HT-29 (cell line): ENCODE measurements at places on chromosomes 12 and 14.

- peak; percentile 12 for DNase-seq
These were observed 160.0 kb downstream of the TRHDE start for GRCh38 chr12:72432037-72432604.

DNA sequence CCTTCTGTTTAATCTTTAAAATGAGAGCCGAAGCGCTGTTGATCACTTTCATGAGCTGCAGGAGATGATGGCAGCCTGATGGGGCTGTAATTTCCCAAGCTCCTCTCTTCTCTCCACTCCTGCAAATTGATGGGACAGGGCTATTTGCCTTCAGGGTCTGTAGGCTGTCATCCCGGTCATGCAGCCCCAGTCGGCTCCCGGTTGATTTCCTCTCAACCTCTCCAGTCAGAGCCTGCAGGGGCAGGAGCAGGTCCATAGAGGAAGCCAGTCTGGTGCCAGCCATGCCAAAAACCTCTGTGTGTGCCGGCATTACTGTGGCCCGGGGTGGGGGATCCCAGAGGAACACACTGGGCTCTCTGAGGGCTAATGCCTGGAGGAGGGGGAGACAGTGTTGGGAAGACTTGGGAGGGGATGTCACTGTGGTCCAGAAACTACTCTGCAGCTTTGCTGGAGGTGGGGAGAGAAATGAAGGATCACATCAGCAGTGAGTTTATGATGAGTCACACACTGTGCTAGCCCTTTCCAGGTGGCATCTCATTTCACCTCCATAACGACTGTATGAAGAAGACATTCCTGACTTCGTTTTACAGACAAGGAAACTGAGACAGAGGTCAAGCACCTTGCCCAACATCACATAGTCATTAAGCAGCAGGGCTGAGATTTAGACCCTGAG lies 46.5 kb upstream of the PRIMA1 start:
- DNase-seq: no peak

DNA sequence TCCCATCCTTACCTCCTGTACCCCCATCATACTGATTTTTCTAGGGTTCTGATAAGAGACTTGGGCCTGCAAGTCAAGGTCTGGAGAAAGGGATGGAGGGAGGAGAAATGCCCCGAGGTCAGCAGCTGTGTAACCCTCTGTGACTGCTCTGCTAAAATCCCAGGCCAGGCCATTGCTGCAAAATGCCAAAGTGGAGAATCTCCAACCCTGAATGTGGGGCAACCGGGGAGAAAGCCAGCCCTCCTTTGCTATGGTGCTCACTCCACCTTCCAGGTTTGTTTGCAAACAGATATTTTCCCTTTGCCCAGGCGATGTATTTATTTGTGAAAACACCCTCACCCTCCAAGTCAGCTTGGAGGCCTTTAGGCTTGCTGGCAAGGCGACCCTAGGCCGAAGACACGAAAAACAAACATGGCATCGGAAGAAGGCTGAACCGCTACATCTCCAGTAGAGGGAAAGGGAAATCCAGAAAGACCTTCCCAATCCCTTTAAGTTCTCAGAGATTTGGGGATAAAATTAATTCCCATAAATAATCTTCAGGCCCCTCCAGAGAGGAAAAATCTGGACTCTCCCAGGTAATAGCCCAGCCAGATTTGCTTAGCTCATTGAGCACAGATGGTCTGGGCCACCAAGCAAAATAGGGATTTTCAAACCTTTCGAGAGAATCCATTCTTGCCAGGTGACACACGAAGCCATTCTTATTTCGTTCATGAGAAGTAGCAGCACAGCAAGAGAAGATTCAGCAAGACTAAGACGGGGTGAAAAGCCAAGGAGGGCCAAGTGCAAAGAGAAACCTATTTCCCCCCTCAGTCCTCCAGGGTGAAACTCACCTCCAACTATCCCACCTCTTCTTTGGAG lies 1.3 kb upstream of the TBX5 start:
- no peak for DNase-seq

DNA sequence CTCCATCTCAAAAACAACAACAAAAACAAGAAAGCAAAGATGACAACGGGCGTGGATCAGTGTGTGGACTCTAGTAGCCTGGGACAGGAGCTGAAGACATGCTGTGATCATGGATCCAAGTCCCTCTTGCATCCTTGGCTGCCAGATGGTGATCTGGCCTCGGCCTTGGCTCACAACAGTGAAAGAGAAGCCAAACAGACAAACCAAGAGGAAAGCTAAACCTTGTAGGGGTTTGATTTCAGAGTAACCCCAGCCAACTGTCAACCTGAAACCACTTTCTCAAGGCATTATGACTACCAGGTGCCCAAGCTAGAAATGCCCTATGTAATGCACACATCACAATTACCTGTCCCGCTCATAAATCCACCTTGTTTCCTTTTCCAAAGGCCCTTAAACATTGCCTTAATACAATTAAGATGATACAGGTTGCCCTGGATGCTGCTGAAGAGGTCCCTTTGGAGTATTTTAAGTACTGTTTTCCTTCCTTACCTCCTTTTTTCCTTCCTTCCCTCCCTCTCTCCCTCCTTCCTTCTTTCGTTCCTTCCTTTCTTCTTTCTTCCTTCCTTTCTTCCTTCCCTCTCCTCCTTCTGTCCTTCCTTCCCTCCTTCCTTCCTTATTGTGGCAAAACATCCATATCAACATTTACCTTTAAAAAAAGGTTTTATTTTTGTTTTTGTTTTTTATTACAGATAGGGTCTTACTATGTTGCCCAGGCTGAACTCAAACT lies 41.4 kb upstream of the NINJ2 start:
- no peak for DNase-seq

GRCh38 chr14:76550534-76550933 lies 174.6 kb downstream of the ESRRB start:
- no peak for DNase-seq

DNA sequence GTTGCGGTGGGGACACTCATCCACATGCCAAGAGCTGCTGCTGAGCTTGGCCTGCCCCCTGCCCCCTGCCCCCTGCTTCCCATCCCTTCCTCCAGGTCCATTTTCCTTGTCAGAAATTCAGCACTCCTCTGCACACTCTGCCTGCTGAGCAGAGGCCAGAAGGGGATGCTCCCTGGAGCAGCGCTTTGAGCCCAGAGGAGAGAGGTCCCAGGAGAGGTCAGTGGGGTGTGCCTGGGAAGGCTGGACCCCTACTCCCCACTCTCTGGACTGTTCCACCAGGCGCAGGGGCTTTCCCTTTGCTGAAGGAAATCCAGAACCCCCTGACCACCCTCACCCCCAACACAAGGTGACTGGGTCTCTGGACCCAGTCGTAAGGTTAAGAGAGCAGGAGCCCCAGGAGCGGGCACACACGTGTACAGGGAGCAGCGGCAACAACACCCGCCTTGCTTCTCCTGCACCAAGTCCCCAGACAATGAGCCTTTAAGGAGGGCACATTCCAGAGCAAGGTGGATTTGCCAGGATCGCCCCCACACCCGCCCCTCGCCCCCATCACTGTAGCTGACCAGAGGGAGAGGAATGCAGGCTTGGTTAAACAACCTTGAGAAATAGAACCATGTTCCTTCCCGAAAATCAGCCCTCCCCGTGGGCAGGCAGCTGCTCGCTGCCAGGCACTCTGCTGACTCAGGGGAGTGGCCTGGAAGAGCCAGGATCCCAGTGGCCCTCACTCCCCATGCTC lies 30.7 kb downstream of the ISCA2 start:
- no peak for DNase-seq

- no peak for DNase-seq
These were observed 254.7 kb downstream of the EGLN3 start for GRCh38 chr14:33696165-33696564.

DNA sequence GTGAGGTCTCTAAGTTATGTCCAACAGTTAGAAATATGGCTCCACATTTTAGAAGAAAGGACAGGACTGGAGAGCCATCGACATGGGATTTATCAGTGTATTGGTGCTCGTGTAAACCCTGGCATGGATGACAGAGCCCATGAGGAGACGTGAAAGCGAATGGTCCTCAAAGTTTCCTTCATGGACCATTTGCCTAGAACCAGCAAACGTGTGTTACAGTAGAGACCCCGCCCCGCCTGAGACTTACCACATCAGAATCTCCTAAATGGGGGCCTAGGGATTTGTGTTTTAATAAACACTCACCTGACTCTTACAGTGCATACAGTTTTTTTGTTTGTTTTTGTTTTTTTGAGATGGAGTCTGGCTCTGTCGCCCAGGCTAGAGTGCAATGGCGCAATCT lies 12.2 kb downstream of the EVL start:
- no peak for DNase-seq

DNA sequence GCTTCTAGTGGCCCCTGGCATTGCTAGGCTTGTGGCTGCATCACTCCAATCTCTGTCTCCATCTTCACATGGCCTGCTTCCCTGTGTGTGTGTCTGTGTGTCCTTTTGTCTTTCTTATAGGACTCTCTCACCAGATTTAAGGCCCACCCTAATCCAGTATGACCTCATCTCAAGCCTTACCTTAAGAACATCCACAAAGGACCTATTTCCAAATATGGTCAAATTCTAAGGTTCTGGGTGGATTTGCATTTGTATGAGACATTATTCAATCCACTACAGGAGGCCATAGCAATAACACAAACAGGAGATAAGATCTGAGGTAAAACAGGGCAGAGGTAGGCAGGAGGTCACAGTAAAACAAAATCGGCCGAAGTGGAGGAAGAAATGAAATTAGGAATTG lies 375.9 kb downstream of the BTG1 start:
- no peak for DNase-seq

DNA sequence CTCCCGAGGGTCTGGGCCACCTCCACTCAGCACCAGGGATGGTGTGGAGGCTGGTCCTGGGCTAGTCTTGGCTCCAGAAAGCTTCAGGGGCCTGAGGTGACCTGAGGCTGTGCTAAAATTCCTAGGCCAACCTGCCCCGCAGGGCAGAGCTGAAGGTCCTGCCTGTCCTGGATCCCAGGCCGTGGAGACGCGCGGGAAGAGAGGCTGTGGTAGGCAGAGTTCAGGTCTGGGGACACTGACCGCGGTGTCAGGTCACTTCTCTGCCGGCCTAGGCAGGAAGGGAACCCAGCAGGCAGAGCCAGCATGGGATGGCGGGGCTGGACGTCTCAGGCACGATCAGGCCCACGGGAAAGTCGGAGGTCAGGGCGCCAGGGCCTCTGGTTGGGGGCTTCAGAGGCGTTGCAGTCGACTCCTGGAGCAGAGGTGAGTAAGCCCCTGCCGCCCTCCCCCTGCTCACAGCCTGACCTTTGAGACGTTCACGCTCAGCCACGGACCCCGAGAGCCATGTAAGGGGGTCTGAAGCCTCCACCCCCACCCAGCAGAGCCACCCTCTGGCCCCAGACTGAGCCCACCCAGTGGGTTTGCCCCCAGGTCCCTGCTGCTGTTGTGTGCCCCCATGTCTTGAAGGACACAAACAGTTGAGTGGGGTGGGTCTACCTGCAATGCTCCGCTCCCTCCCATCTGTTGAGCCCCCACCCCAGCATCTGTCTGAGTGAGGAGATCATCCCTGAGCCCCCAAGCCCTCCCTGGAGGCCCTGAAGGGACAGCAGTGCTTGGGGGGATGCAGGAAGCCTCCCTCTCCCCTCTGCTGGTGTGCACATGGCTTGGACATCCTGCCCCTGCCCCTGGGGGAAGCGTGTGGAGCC lies 142.7 kb downstream of the KIF26A start:
- no peak for DNase-seq

DNA sequence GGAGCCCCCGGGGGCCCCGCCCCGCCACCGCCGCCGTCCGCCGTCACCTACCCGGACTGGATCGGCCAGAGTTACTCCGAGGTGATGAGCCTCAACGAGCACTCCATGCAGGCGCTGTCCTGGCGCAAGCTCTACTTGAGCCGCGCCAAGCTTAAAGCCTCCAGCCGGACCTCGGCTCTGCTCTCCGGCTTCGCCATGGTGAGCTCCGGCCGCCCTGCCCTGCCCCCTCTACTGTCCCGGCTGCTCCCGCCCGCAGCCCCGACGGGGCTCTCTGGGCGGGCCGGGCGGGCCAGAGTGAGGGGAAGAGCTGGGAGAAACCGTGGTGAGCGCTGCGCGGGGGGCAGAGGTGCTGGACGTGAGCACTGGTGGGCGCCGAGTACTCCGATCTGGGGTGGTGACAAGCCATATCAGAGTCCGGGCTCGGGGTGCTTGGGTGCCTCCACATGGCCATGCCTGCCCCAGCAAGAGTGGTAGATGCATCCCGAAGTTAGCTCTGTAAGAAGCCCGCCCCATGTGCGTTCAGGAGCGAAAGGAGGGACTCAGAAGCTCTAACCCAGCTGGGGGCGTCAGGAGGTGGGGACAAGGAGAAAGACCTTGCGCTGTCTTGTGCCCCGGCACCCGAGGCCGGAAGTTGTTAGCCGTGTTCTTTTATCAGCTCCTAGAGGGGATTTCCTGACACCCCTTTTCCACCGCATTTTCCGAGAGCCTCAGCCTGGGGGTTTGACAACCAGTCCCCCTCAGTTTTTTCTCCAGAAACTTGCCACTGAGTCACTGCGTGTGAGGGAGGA lies 717 bp downstream of the ORAI1 start:
- DNase-seq: peak; percentile 77

GRCh38 chr12:106519607-106520021 lies 63.2 kb upstream of the RFX4 start:
- no peak for DNase-seq

- peak; percentile 53 for DNase-seq
These were observed 2.8 kb downstream of the PTMS start for GRCh38 chr12:6768990-6769389.

DNA sequence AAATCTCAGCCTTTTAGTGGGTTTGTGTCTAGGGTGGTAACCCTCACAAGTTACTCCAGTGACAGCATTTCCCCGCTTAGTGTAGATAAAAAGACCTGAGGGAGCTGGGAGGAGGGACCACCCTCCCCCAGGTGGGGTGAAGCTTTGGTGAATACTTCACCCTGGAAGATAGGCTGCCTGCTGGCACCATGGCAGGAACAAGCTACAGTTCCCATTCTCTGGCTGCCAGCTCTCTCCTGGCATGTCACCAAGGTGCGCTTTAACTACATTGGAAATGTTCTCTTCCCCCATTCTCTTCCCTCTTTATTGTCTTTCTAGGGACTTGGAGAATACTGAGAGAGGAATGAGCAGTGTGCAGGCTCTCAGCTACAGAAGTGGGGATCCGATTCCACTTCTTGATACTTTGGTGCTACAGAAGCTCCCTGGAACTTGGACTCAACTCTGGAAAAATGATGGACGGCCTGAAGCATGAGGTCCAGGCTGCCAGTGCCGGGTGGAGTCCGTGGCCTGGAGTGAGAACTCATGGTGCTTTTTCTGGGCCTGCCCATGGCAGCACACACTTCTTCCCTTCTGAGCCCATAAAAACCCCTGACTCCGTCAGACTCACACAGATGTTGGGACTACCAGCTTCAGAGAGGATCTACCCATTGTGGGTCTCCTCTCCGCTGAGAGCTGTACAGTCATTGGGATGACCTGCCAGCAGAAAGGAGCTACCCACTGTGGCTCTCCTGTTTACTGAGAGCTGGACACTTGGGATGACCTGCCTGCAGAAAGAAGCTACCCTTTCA lies 198.0 kb downstream of the ADGRD1 start:
- DNase-seq: no peak
